ENCODE measurements at places on chromosomes 1 and 21.
A peak's percentile ranks its signal among the peaks of the same experiment; 100 is the strongest.

DNA sequence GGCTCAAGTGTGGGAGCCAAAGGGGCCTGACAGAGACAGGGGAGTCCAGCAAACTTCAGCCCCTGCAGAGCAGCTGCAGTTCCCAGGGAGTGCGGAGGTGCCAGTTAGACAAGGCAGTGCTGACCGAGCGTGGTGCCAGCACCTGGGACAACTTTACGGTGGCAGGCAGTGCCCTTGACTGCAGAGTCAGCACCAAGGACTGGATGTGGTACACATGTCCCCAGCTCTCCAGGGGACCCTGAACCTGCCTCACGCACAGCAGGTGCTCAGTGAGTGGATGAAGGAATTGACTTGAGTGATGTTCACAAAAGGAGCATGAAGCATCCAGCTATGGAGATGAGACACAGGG, 296.5 kb downstream of the SIPA1L2 start:
- DNase-seq, result no peak

- DNase-seq, result no peak
Observed at GRCh38 chr1:164562061-164562460, 3.1 kb downstream of the PBX1 start.

DNA sequence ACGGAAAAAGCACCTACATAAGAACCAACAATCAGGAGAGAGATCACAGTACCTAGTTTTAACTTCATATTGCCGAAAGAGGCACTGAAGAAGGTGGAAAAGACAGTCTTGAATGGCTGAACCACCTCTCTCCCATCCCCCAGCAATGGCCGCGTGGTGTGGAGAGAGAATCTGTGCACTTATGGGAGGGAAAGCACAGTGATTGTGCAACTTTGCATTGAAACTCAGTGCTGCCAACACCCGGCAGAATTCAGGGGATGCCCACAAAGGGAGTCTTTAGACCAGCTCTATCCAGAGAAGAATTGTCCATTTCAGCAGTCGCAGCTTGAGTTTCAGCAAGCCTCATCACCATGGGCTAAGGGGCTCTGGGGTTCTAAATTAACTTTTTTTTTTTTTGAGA, 186.3 kb upstream of the USP25 start:
- no peak for DNase-seq

- no peak for DNase-seq
Observed at GRCh38 chr1:164754088-164754600, 195.2 kb downstream of the PBX1 start.

GRCh38 chr1:23029337-23029736, 10.1 kb downstream of the KDM1A start:
- DNase-seq, result no peak

- DNase-seq, result no peak
Observed at GRCh38 chr1:172286629-172287076, 133.8 kb upstream of the C1orf105 start.

DNA sequence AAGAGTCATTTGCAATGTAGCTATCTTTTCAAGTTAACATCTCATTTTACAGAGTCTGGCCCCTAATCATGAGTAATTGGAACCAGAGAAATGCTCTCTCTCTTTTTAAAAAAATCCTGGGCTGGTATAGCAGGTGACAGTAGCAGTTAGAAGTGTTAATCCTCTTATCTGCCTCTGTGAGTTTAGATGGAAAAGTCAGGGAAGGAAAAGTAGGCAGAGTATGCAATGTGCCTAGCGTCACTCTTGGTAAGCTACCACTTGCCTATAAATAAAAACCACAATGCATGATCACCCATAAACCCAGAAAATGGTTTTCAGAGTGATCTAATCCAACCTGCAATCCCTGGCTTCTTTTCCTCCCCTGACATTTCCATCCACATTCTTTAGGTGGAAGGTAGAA, 43.2 kb downstream of the UTP25 start:
- DNase-seq, result no peak

- no peak for DNase-seq
Observed at GRCh38 chr1:101683136-101683535, 313.6 kb downstream of the OLFM3 start.

- no peak for DNase-seq
Observed at GRCh38 chr1:228160201-228160761, 5.3 kb upstream of the IBA57 start.

- DNase-seq, result no peak
Observed at GRCh38 chr1:185741551-185741950, 7.4 kb downstream of the HMCN1 start.

GRCh38 chr1:221567859-221568507, 173.9 kb downstream of the DUSP10 start:
- no peak for DNase-seq

DNA sequence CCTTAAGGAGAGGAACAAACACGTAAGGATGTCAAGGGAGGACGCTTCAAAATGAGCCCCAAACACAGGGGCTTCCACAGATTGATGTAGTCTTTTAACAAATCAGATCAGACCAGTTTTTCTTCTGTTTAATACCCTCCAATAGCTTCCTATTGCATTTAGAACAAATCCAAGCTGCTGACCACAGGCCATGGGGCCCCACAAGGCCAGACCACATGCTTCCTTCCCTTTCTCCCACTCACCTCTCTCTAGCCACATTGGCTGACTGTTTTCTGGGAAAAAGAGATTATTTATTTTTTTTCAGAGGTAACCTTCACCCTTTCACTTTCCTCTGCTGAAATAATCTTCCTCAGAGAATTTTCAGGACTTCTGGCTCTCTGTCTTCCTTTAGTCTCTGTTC, 380.6 kb downstream of the SIPA1L2 start:
- DNase-seq, result no peak

GRCh38 chr1:84376000-84376910, 22.0 kb upstream of the DNASE2B start:
- DNase-seq, result no peak

GRCh38 chr1:205664399-205665017, 15.8 kb downstream of the SLC45A3 start:
- DNase-seq, result no peak

DNA sequence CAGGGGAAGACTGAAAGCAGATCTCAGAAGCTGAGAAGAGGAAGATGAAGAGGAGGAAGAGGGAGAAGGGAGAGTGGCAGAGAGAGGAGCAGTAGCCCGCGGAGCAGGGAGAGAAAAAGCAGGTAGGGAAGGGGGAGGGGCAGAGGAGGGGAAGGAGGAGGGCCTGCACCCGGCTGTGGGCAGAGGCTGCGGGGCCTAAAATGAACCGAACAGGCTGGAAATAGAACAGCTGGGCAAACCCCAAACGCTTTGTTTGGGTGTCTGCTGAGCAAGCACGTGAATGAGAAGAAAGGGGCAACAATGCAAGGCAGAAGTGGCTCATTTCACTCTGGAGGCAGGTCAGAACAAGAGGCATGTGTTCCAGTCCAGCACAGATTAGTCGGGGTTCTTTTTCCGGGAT, 33.5 kb downstream of the KCNC4 start:
- no peak for DNase-seq

DNA sequence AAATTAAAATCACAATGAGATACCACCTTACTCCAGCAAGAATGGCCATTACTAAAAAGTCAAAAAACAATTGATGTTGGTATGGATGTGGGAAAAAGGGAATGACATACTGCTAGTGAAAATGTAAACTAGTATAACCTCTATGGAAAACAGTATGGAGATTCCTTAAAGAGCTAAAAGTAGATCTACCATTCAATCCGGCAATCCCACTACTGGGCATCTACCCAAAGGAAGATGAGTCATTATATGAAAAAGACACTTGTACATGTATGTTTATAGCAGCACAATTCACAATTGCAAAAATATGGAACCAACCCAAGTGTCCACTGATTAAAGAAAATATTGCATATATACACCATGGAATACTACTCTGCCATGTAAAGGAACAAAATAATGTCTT, 37.2 kb downstream of the SUSD4 start:
- DNase-seq, result no peak

GRCh38 chr1:3283849-3284248, 170.6 kb upstream of the ARHGEF16 start:
- no peak for DNase-seq

GRCh38 chr1:30250984-30251850, 472.2 kb downstream of the MATN1 start:
- DNase-seq, result no peak

DNA sequence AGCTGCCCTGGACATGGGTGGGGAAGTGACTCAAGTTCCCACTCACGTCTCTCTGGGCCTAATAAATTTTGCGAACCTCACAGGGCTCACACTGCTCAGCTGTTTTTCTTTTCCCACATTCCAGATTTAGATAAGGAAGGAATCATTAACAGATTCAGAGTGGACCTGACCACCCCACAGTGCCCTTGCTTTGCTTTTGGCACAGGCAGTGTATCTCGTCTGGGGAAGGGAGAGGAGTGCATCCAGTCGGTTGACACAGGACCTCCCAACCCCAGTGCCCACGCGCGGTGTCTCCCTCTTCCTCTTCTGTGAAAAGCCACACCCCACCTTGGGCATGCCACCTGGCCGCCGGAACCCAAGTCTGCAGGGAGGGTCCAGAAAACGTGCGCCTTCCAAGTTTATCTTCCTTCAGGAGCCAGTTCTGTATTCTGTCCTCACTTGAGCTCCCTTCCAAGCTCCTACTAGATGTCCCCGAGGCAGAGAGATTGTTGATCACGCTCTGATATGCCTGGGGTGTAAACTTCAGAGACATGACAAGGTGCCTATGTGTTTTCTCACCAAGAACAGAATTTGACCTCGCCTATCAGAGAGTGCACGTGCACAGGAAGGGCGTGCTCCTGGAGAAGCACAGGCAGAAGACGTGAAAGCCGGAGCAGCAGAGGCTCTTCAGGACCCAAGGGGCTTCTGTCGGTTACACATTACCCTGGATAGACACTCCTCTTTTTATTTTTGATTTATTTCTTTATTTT, 9.5 kb upstream of the SLC2A5 start:
- DNase-seq, result no peak

DNA sequence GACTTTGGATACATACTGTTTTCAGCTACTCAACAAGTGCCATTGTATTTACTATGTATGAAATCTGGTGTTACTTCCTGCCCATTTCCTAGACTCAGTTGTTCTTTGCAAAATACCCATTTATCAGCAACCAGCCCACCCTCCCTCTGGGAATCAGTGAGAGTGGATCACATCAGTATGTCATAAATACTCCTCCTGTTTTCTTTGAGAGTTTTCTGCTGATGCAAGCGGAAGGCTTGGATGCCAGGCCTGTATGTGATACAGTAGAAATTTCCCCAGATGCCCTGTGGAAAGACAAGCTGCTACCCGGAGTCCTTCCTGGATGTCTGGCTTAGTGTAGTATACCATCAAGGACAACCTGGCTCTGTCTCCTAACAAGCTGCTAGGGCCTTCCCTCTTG, 2.4 kb upstream of the PTPRC start:
- DNase-seq, result no peak

GRCh38 chr1:222622765-222623164, 4.9 kb downstream of the MIA3 start:
- no peak for DNase-seq

- peak; percentile 63 for DNase-seq
Observed at GRCh38 chr1:26862781-26863684, at the start of gene SFN. Gene SFN, plus strand, starts transcription at chr1:26863149. Its CDS starts 64 bp downstream, at chr1:26863213.

- no peak for DNase-seq
Observed at GRCh38 chr1:193754732-193755427, 568.5 kb upstream of the B3GALT2 start.

DNA sequence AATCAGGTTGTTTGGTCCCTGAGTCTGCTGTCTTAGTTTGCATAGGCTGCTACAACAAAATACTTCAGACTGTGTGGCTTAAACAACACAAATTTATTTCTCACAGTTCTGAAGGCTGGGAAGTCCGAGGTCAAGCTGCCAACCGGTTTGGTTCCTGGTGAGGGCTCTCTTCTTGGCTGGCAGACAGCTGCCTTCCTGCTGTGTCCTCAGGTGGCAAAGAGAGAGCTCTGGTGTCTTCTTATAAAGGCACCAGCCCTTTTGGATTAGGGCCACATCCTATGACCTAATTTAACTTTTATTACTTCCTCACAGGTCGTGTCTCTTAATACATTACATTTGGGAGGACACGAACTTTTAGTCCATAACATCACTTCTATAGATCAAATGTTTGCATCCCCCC, 89.6 kb upstream of the CD34 start:
- DNase-seq, result no peak

DNA sequence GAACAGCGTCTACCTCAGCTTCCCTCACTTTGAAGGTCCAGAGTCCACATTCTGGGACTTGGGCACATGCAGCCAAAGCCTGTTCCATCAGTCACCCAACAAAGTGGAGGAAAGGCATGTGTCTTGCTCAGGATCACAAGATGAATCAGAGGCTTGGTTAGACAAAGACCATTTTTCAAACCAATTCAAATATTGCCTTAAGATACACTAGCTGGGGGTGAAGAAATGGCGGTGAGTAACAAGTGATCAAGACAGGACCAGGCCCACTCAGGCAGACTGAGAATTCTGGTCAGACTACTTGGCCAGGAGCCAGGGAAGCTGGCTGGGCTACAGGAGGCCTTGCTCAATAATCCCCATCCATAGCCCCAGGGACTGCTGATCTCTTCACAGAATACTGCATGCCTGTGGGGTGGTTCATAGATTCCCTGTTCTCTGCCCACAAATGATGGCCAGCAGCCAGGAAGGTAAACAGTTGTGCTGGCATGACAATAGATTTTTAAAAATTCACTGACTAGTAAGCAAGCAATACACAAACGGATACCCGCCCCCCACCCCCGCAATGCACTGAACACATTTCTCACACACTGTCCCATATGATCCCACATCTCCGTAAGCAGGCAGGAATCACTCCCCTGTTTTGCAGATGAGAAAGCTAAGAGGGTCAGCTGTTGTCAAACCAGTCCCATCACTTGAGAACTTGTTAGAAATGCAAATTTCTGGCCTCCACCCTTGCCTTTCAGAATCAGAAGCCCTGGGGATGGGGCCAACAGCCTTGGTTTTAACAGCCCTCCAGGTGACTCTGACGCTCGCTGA, 27.2 kb downstream of the ERI3 start:
- no peak for DNase-seq

DNA sequence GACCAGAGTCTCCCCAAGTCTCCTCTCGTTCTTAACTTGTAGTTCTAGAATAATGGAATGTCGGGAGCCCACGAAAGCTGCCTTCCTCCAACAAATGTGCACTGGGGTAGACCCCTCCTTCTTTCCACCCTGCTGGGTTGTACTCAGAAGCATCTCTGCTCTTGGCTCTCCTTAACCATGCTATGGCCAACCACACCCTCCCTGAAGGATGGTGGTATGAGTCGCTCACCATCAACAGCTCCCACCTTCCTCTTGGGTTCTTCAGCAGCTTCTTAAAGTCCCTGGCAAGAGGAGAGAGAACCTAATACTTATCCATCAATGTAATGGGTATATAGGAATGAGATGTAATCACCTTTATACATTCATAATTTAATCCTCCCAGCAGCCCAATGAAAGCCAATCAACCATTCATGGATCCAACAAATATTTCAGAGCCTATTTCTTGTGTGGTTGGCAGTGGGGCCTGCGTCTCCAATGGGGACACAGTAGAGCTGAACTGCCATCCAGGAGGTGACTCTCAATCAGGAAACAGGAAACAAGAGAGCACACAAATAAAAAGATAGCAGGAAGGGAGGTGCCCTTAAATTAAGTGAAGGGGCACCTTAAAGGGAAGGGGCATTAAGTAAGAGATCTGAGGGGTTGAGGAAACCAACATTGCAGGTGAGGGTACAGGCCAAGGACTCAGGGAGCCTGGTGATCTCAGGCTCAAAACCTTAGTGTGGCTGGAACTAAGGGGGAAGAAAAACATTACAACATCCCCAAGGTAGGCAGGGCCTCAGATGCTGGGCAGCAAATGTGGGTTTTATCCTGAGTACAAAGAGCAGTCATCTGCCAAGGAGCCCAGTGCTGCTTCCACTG, 64.4 kb upstream of the ETS2 start:
- no peak for DNase-seq

- no peak for DNase-seq
Observed at GRCh38 chr1:224123136-224123535, 9.2 kb downstream of the FBXO28 start.
